ENCODE measurements at places on chromosomes 4 and X.

- no peak for DNase-seq
Measured at GRCh38 chrX:20522420-20522819, 255.7 kb upstream of the RPS6KA3 start.

GRCh38 chr4:109079731-109080130 is 222.7 kb downstream of the COL25A1 start:
- peak; percentile 2 for DNase-seq

- peak; percentile 3 for DNase-seq
Measured at GRCh38 chr4:94036964-94037363, 170.7 kb upstream of the SMARCAD1 start.

GRCh38 chrX:151393514-151393913 is 3.5 kb upstream of the VMA21 start:
- peak; percentile 65 for DNase-seq

DNA sequence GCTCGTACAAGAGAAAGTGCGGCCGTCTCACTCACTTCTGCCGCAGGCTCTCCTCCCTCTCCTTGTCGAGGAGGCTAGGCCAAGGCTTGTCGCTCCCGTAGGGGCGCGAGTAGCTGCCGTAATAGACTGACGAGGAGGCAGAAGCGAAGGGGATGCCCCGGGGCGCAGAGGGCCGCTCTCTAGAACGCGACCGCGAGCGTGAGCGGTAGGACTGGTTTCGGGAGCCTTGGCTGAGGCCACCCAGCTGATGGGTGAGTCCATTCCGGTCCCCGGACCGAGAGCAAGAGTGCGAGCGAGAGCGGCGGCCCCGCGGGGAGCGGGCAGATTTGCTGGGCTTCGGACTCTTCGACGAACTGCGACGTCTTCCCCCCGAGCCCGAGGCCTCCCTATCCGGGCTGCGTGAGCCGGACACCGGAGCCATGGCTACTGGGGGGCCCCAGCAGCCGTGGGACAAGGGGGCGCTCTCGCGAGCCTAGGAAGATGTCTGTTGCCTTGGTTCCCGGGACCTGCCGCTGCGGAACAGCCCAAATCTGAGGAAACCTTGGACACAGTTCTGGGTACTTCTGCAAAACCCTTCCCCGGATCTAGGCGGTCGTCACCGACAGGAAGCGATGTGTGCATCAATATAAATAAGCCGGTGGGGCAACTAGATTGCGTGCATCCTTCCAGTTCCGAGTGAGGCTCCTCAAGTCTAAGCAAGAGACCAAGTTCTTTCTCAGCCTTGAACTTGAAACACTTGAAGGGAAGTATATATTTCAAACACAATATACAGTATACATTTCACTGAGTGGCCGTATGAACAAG is at the start of gene NKAP:
NKAP (minus strand) TSS at position 567 of the 804 bp plus-strand sequence; CDS start at position 421, 146 bp downstream.
- DNase-seq, result peak; percentile 94

- no peak for DNase-seq
Measured at GRCh38 chrX:9610771-9611392, 146.0 kb downstream of the TBL1X start.

DNA sequence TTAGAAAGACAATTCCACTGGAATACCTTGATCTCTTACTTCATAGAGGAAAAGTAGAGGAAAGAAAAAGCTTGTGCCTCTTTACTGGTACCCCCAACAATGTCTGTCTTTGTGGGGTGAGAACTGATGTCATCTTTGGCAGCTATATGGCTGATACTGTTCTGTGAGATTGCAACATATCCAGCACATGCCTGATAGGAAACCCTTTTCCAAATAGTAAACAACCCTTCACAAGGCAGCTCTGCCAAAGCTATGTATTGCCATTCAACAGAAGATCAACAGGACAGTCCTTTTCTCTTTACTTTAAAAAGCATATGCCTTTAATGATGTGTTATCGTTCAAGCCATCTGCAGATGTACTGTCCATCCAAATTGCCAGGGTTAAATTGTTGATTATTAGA is 105.9 kb downstream of the IL1RAPL1 start:
- no peak for DNase-seq

- no peak for DNase-seq
Measured at GRCh38 chr4:150079081-150079581, 886 bp downstream of the DCLK2 start.
